NCI-H187 (cell line): ENCODE measurements at places on chromosomes 3 and 15.

DNA sequence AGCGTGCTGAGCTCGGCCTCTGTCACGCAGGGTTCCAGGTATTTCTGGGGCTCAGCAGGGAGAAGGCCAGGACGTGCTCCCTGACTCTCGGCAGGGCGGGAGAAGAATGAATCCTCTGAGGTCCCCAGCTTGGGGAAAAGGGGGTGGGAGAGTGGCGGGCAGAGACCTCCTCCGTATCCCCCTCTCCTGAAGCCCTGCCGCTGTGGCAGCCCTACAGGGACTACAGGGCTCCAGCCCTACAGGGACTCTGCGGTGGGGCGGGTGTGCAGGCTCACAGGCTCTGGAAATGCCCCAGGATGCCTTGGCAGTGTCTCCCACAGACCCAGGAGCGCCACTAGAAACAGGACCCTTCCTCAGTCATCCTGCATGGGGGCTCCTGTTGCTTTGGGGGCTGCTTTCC, 46.2 kb downstream of the HMCES start:
- no peak for DNase-seq

- no peak for DNase-seq
These were observed 597.8 kb upstream of the ALCAM start for GRCh38 chr3:104768886-104769285.

- no peak for DNase-seq
These were observed 12.9 kb downstream of the HEG1 start for GRCh38 chr3:125042725-125043406.

DNA sequence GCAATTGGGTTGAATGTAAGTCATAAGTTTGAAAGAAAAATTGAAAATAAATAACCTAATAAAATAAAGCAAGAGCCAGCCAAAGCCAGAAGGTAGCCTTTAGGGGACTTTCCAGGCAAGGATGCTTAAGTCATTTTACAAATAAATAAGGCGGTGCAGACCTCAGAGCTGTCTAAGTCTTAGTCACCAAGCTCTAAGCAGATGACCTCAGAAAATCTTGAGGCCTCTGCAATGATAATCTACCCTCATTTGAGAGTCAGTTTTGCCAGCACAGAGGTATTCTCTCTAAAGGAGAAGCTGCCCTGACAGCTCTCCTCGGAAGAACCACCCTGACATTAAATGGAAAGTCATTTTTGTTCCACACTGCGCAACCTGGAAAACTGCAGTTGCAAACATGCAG, 113.9 kb downstream of the OXNAD1 start:
- no peak for DNase-seq

GRCh38 chr15:28786521-28786920, 61.9 kb downstream of the GOLGA6L7 start:
- no peak for DNase-seq

DNA sequence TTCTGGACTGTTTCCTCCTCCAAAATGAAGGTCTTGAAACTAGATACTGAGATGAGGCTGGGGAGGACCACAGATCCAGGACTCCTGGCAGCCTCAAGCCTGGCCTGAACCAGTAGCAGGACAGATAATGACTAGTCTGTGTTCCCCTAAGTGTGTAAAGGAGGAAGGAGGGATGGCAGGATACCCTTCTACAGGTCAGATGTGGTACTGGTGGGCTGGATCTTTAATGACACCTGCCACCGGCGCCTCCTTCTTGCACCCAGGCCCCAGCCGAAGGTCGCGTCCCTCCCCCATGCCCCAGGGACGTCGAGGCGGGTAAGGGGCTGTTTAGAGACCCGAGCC, 556 bp downstream of the USP19 start:
- no peak for DNase-seq

DNA sequence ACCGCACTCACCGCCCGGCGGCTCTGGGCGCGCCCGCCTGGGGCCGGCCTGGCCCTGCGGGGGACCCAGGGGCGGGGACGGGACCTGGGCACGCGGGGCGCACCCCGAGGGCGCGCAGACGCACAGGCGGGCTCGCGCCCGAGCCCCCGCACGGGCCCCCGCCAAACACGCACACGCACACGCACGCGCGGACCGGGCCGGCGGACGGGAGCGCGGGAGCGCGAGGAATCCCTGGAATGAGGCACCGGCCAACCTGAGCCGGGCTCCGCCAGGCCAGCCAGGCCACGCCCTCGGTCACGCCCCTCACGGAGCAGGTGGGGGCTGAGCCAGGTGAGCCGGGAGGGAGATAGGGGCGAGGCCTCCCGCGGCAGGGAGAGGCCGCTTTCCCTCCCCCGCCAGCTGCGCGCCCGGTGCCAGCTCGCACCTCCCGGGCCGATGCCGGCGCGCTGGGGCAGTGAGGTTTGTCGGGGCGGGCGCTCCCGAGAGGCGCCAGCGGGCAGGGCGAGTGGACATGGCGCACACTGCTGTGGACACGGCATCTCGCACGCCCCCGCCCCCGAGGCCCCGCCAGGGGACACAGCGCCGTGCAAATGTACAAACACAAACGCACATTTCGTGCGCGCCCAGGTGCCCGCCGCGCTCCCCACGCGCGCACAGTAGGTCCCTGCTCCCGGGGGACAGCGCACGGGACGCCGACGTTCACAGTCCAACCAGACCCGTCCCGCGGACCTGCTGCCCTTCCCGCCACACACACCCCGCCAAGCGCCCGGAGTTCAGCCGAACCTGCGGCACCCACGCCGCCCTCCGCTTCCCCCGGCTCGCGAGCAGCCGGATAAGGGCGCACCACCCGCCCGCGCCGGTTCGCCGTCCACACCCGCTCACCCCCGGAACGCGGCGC, 75.9 kb upstream of the VGLL4 start:
- peak; percentile 69 for DNase-seq

DNA sequence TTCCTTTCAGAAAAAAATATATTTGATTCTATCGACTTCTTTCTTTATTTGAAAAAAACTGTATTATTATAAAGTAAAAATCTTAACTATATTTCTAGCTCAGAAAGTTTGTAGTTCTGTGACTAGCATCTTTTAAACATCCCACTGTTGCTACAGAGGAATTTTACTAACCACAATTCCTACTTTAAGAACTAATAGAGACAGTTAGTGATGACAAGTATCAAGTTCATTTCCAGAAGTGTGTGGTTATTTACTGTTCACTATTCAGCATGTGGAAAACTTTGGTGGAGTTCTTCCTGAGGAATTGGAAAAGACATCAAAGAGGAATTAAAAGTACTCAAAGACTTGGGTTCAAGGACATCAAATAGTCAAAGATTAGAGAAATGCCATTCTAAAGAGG, 524.1 kb upstream of the CBLB start:
- no peak for DNase-seq
